ENCODE measurements at places on chromosomes 5 and 9.

DNA sequence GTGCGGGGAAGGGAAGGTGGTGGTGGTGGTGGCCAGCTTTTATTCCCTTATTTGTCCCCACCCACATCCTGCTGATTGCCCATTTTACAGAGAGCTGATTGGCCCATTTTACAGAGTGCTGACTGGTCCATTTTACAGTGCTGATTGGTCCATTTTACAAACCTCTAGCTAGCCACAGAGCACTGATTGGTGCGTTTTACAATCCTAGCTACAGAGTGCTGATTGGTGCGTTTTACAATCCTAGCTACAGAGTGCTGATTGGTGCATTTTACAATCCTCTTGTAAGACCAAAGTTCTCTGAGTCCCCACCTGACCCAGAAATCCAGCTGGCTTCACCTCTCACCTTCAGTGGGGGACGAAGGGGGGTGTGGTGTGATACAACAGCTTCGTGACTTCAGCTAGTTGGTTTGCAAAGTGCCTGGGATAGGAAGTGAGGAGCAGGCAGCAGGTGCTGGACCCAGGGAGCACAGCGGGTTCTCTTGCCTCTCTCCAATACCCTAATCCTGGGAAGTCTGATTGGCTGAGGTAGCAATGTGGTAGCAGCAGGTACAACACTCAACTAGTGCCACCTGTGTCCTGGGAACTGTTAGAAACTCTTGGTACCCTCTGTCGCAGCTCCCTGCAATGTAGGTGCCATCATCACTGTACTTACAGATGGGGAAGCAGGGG lies 92.1 kb downstream of the BARX1 start:
- no peak for DNase-seq

- DNase-seq = no peak
These were observed 424.7 kb downstream of the RAB3C start for GRCh38 chr5:59007460-59008063.

DNA sequence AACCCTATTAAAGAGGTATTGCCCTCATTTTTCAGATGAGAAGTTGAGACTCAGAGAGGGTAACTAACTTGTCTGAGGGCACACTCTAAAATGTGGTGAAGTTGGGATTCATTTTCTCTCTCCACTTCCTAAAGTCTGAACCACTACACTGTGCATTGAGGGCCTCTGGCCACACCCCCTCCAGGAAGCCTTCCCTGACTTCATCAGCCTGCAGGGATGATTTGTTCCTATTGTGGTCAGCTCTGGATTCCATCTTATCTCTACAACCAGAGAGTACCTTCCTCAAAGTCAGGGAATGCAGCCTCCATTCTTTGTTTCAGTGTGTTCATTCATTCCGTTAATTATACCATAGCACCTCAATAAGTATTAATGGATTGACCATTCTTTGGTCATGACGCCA lies 356.0 kb upstream of the PANK3 start:
- DNase-seq = no peak

DNA sequence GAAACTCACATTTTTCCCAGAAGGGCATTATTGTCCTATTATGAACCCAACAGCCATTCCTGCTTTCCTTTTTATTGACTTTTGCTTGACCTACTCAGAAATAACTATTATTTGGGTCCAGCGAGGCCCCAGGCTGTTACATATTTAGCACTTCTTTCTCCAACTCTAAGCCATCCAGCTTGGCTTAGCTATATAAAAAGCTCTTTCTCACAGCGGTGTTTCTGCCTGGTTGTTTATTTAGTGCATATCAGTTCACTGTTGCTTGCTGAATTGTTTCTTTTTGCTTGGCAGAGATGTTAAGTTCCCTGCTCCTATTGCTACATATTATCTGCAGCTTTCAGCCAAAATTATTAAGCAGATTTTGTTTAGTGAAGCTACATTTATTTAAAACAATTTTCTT lies 1156.8 kb upstream of the SEMA6A start:
- no peak for DNase-seq

DNA sequence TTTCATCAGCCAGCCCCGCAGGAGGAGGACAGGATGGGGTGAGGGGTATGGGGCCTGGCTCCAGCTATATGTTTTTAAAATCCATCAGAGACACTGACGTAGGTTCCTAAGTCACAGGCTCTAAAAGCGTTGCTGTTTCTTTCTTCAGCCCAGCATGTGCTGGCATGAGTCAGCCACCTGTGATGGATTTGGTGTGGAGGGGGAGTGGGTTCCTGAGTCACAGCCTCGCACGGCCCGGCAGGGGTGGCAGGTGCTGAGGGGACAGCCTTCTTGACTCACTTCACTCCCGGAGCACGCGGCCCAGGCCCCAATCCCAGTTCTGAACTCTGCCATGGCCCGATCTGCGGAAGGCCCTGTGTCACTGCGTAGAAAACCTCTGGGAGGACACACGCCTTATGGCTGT lies 38.8 kb upstream of the RPL26L1 start:
- DNase-seq = no peak

DNA sequence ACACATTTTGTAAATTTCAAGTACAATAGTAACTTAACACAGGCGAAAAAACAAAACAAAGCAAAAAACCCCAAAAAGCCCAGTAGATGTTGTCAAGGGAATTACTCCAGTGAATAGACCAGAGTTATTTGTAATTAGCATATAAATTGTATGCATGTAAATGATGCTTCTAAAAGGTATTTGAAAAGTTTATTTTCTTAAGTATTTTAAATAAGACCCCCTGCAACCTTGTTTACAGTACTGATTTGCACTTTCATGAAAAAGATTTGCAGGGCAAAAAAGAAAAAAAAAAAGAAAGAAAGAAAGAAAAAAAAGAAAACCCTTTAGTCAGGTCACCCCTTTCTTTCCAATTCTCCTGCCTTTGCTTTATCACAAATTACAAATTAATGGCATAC lies 372.3 kb upstream of the IRX2 start:
- DNase-seq = no peak

DNA sequence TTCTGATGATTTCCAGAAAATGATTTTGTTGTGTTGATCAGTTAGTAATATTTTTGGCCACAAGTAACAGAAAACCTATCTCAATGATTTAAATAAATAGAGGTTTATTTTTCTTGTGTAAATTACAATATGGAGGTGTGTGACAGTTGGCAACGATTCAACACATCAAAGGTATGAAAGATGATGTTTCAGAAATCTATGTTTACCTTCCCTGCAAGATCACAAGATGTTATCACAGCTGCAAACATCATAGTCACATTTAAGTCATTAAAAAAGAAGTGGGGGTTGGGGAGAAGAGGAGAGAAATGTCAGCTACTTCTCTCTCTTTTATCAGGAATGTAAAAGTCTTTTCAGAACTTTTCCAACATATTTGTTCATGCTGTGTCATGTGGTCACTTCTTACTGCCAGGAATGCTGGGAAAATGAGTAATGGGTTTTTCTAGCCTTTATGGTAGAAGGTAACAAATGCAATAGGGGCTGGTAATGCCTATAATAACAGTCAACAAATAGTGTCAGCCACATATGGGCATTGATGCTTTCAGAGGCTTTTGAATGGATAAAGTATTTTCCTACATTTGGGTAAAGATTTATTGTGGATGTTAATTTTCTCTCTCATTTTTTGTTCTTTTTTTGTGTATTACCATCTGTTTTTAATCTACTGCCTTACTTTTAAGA lies 742.7 kb downstream of the TLE1 start:
- DNase-seq = no peak

DNA sequence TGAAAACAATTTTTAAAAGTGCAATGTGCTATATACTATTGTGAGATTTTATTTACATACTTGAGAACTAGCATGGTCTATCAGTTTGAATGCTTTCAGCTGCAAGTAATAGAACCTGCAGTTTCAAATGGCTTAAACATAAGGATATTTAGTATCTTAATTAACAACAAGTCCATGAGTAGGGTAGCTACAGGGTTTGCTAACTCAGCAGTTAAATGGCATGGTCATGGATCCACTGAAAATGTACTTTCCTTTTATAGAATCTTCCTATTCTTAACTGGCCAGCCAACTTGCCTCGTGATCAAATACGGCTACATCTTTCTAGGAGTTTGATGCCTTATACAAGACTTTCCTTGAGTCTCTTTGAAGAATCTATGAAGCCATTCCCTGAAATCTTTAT lies 452.8 kb upstream of the SEMA6A start:
- no peak for DNase-seq

DNA sequence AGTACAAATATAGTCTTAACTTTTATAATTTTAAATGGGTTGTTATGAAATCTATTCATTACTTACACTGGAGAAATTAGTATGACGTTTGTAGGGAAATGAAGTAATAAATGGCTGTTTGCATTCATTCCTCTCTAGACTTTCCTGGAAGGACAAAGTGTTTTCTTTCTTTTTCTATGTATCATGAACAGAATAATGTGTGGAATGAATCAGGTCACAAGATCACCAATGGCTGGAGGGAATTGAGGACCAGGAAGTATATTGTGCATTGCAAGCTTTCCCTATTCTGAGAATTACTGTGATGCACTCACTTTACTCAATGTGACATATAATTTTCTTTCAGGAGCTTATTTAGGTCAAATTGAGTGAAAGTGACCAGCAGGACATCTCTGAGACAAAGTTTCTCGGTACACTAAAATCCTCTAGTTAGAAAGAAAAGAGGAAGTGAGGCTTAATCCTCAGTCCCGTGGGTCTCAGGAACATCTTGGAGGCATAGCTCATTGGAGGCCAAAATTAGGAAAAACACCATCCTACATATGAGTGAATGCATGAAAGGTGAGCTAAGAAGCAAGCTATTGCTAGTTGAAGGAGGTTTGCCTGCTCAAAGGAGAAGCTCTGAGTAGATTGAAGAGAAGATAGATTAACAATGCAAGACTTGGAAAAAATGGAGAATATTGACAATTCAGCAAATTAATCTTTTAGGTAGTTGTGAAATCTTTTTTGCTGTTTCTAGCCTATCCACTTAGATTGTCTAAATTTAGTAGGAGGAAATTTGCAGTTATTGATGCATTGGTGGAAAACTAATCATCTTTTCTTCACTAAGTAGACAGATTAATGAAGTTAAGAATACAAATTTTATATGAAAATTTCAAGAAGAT lies 28.0 kb downstream of the ERAP2 start:
- no peak for DNase-seq

DNA sequence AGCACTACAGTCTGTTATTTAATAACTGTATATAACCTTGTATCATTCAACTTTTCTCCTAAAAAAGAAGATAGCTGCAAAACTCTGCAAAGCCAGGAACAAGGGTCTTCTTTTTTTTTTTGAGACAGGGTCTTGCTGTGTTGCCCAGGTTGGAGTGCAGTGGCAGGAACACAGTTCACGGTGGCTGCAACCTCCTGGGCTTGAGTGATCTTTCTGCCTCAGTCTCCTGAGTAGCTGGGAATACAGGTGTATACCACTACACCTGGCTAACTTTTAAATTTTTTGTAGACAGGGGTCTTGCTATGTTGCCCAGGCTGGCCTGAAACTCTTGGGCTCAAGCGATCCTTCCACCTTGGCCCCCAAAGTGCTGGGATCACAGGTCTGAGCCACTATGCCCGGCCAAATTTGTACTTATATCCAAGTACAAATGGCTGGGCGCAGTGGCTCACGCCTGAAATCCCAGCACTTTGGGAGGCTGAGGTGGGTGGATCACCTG lies 19.2 kb downstream of the RIOK2 start:
- DNase-seq = no peak

- no peak for DNase-seq
These were observed 28.4 kb downstream of the RASEF start for GRCh38 chr9:83034587-83034986.

DNA sequence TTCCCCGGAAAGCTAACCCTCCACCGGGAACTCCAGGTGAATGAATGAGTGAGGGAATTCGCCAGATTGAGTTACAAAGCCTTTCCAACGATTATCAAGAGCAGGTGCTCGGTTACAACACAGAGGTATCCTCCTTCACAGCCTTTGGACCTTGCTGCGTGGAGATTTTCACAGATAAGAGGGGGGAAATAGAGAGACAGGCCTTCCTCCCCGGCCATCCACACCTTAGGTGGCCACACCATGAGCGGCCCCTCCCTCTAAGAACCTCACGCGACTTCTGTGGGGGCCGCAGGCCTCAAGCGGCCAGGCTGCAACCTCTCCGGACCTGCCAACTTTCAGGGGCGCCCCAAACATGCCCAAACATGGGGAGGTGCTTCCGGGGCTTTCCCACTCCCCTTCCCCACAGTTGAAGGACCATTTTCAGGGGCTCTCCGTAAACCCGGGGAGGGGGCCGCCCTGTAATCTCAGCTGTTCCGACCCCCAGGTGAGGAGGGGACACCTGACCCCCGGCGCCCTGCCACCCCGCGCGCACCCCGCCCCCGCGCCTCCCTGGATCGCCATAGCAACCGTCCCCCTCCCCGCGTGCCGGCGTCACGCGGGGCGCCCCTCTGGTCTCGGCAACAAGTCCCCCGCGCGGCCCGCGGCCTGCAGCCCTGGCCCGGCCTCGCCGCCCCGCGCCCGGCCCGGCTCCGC lies 603 bp downstream of the DENND1A start:
- peak; percentile 29 for DNase-seq

DNA sequence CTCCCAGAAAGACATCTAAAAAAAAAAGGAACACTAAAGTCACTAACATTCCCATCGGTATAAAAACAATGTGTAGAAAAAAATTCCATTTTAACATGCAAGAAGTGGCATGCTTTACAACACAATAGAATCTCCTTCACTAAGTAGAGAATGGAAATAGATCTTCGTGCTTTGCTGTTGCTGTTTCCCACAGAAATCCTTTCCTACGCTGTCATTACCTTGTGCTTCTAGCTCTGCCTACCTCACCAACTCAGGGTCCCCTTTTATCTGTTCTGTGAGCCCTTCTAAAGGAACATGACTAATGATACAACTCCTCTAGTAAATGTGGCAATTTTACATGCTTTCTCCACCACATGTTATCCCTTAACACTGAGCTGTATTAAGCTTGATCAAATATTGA lies 202.9 kb downstream of the MCTP1 start:
- DNase-seq = no peak

- no peak for DNase-seq
These were observed 5.1 kb upstream of the GPX8 start for GRCh38 chr5:55154873-55155272.

- no peak for DNase-seq
These were observed 13.9 kb upstream of the HAND1 start for GRCh38 chr5:154491941-154492340.

DNA sequence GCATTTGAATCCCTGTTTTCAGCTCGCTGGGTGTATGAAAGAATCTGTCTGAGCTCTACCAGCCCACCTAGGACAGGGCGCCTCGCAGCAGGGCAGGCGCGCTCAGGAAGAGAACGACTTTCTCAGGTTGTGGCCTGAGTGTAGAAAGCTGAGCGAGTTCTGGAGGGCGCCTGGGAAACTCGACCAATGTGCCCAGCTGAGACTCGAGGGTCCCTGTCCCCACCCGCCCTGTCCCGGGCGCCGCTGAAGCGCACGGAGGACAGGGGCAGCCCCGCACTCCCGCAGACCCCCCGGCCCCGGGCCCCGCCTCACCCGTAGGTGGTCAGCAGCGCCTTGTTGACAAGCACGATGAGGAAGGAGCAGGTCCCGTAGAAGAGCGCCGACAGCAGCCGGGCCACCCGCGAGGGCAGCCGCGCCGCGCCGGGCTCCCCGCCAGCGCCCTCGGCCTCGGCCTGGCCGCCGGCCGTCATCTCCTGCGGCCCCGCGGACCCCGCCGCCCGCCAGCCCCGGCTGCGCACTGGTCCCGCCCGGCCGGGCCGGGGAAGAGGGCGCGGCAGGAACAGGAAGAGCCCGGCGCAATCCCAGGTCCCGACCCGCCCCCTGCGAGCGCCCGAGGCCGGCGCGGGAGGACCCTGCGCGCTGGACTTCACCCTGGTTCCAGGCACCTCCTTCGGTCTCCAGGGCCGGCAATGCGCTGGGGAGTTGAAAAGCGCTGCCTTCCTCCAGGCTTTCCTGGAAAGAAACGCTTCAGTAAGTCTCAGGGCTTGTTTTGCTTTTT lies at the start of gene SLC35D2:
Gene SLC35D2 (minus strand): TSS at position 547 of the 778 bp plus-strand sequence. CDS start 77 bp downstream, at position 470.
- DNase-seq = peak; percentile 73
